Ovary (tissue), 10 donors: ENCODE measurements at places on chromosomes 1 and 21. TPM values are rescaled to one million over a fixed set of nuclear protein-coding genes. Genes with fewer than 3 reads are reported as not detected.

Gene GATAD2B
- polyA plus RNA-seq: 11.2 TPM

DNA sequence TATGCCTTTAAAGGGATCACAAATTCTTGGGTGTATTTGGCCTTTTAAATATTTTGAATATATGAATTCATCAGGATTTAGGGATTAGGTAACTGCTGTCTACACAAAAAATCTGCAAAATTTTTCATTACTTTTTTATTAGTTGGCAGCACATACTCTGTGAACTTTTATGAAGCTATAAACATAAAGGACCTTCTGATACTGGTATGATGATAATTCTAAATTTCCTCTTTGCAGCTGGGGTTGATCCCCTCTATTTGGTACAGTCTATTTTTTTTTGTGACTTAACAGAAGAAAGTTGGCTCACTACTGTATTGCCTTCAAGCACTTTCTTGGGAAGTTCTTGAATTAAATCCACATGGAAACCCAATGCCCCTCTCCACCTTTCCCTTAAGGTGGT lies 416.1 kb downstream of the LMO4 start:
- no peak overlapping the region for H3K4me3 ChIP-seq
- no peaks in the 10 kb centered on the region for H3K36me3 ChIP-seq
- H3K4me1 ChIP-seq: no peaks in the 10 kb centered on the region
- DNase-seq: no peak
- H3K27ac ChIP-seq: no peak overlapping the region
- H3K27me3 ChIP-seq: no peaks in the 10 kb centered on the region

Gene KCNN3
- 6.1 TPM for polyA plus RNA-seq

Gene RIPPLY3
- not detected for polyA plus RNA-seq

Gene C1orf87
- polyA plus RNA-seq: 4.4 TPM

Gene OR14K1
- not detected for polyA plus RNA-seq

GRCh38 chr1:18890706-18891425 lies 11.5 kb downstream of the ALDH4A1 start:
- DNase-seq: no peak
- no peak overlapping the region for H3K27ac ChIP-seq
- H3K4me1 ChIP-seq: no peaks in the 10 kb centered on the region
- H3K4me3 ChIP-seq: no peak overlapping the region
- H3K36me3 ChIP-seq: no peaks in the 10 kb centered on the region
- no peaks in the 10 kb centered on the region for H3K27me3 ChIP-seq

Gene SZT2
- 17.6 TPM for polyA plus RNA-seq

Gene OR2L2
- 0.12 TPM for polyA plus RNA-seq

- peaks cover 7% of the 10 kb centered on the region for H3K4me1 ChIP-seq
- H3K27ac ChIP-seq: no peak overlapping the region
- H3K36me3 ChIP-seq: no peaks in the 10 kb centered on the region
- no peaks in the 10 kb centered on the region for H3K27me3 ChIP-seq
- DNase-seq: no peak
Measured at GRCh38 chr1:6864166-6864565, 78.9 kb downstream of the CAMTA1 start.

DNA sequence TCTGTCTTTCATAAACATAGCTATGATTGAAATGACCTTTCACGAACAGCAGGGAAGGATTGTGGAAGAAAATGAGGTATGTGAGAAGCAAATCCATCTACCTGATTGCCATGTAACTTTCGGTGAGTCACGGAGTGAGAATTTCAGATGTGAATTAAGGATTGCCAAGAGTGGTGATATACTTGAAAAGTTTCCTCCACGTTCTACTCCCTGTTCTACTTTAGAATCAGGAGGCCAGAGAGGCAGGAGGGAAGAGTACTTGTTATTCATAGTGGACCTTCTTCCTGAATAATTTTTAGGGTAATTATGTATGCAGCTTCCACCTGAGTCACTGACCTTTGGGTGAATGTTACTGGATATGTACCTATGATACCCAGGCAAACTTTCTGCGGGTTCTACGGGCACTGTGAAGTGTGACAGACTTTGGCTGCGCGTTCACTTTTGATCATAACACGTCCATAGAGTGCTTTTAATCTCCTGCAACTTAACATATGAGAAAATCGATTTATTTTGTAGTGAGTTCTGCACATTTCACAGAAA lies 2.6 kb upstream of the KCNE1 start:
- H3K27ac ChIP-seq: no peak overlapping the region
- no peak overlapping the region for H3K4me3 ChIP-seq
- no peaks in the 10 kb centered on the region for H3K4me1 ChIP-seq
- no peaks in the 10 kb centered on the region for H3K36me3 ChIP-seq
- H3K27me3 ChIP-seq: no peaks in the 10 kb centered on the region

DNA sequence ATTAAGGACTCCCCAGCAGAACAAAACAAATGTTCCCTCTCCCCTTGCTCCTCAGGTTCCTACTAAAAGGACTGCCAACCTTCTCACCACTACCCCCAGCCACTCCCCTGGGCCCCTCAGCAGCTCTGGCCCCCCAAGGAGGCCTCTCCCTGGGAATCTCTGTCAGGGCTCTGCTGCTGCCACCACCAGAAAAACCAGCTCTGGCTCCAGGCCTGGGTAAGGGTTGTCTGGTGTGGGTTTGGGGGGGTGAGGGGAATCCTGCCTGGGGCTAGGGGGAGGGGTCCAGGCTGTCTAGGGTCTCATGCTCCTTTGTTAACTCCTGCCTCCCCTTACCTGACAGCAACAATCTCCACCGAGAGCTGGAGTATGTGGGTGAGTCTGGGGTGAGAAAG lies 4.8 kb downstream of the NECTIN4 start:
- H3K27me3 ChIP-seq: no peaks in the 10 kb centered on the region
- no peak overlapping the region for H3K4me3 ChIP-seq
- DNase-seq: no peak

GRCh38 chr1:68798071-68798470 lies 301.2 kb upstream of the DEPDC1 start:
- H3K4me3 ChIP-seq: no peak overlapping the region
- H3K27me3 ChIP-seq: no peaks in the 10 kb centered on the region
- peaks cover 2% of the 10 kb centered on the region for H3K4me1 ChIP-seq
- no peak overlapping the region for H3K27ac ChIP-seq
- no peaks in the 10 kb centered on the region for H3K36me3 ChIP-seq

- H3K27me3 ChIP-seq: no peaks in the 10 kb centered on the region
- no peak for DNase-seq
- no peak overlapping the region for H3K4me3 ChIP-seq
- H3K36me3 ChIP-seq: no peaks in the 10 kb centered on the region
- no peak overlapping the region for H3K27ac ChIP-seq
- H3K4me1 ChIP-seq: no peaks in the 10 kb centered on the region
Measured at GRCh38 chr1:112007169-112007568, 17.7 kb upstream of the KCND3 start.

Gene ZBTB40
- polyA plus RNA-seq: 8.3 TPM

DNA sequence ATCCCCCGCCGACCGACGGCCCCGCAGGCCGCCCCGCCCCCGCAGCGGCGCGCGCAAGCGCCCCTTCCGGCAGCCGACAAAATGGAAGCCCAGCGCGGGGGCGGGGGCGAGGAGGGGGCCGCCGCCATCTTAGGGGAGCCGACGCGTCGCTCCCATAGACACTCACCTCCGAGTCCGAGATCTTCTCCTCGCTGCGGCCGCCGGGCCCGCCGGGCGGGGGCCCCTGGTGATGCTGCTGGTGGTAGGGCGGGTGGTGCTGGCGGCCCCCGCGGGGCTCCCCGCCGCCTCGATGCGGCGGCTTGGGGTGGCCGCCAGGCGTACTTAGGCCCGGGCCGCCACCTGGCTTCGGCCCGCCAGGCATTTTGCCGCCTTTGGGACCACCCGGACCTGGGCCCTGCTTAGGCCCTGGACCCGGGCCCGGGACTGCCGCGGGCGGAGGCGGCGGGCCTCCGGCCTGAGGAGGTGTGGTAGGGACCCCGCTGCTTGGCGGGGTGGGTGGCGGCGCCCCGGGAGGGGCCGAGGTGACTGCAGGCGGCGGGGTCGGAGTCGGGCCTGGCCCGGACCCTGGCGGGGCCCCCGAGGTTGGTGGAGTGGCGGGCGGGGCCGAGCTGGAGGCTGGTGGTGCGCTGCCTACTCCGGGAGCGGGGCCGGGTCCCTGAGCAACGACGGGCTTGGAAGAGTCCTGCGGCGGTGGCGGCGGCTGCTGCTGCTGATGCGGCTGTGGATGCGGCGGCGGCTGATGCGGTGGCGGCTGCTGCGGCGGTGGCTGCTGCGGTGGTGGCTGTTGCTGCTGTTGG lies 691 bp downstream of the SFPQ start:
- DNase-seq: peak; percentile 87
- H3K4me3 ChIP-seq: peak overlapping the region; percentile 91
- no peaks in the 10 kb centered on the region for H3K36me3 ChIP-seq
- no peaks in the 10 kb centered on the region for H3K27me3 ChIP-seq

Gene KLHDC9
- 7.3 TPM for polyA plus RNA-seq
